ENCODE measurements at places on chromosomes 5 and 9.
A peak's percentile ranks its signal among the peaks of the same experiment; 100 is the strongest.

DNA sequence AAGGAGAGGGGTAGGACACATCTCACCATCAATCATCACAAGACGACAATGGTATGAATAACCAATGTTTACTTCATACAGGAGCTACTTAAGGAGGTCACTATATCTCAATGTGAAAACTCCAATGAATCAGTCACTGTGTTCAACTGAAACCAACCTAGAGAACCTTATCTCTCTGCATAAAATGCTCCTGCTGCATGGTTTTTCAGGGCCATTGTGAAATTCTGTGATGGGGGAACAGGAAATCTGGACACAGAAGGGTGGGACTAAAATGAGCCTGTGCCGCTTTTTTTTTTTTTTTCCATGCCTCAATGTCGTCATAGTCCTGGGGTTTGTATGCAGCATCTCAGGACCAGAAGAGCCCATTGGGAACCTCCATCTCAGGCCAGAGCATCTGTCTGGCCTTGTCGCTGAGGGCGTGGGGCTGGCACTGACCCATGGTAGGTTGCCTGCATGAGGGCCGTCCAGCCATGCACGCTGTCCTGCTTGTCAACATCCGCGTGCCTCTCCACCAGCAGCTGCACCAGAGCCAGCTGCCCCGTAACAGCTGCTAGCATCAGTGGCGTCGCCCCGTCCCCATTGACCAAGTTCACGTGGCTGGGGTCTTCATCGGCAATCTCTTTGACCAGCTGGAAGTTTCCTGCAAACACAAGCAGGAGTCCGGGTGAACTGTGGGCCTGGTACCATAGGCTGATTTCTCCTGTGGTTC, 12.7 kb downstream of the ANKS6 start:
- no peaks in the 10 kb centered on the region for H3K36me3 ChIP-seq
- no peak overlapping the region for H3K4me3 ChIP-seq
- no peak overlapping the region for H3K27ac ChIP-seq
- H3K4me1 ChIP-seq, result no peaks in the 10 kb centered on the region

GRCh38 chr9:79572608-79573411, 1.0 kb downstream of the TLE4 start:
- H3K4me3 ChIP-seq, result peak overlapping the region; percentile 82
- H3K27ac ChIP-seq, result peak overlapping the region; percentile 88
- DNase-seq, result peak; percentile 65
- no peaks in the 10 kb centered on the region for H3K27me3 ChIP-seq
- H3K4me1 ChIP-seq, result peaks cover 40% of the 10 kb centered on the region

DNA sequence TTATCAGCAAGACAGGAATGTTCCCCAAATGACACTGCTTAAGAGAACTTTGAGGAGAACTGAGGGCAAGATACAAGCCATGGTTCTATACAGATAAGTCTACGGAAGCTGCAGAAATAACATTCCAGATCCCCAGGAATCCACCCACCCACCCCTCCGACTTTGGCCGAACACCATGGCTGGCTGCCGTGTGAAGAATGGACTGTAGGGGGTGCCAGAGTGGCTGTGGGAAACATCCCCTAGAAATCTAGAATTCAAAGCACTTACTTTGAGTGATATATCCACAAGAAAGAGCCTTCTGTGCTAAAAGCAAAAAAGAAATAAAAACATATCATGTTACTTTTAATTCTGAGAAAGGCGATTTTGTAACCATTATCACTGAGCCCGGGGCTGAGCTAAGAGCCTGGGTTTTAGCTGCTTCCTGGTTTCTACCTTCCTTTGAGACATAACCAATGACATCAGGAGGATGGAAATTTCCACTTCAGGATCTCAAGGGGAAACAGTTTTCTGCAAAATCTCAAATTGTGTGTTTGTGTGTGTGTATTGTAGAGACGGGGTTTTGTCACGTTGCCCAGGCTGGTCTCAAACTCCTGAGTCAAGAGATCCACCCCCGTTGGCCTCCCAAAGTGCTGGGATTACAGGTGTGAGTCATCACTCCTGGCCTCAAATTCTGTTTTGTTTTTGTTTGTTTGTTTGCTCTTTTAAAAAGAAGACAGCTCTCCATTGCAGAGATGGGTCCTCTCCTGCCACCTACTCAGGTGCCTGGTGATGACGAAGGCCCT, 36.4 kb downstream of the GGTA1 start:
- H3K27ac ChIP-seq, result no peak overlapping the region
- peak; percentile 19 for DNase-seq
- peaks cover 54% of the 10 kb centered on the region for H3K27me3 ChIP-seq
- H3K4me3 ChIP-seq, result no peak overlapping the region

DNA sequence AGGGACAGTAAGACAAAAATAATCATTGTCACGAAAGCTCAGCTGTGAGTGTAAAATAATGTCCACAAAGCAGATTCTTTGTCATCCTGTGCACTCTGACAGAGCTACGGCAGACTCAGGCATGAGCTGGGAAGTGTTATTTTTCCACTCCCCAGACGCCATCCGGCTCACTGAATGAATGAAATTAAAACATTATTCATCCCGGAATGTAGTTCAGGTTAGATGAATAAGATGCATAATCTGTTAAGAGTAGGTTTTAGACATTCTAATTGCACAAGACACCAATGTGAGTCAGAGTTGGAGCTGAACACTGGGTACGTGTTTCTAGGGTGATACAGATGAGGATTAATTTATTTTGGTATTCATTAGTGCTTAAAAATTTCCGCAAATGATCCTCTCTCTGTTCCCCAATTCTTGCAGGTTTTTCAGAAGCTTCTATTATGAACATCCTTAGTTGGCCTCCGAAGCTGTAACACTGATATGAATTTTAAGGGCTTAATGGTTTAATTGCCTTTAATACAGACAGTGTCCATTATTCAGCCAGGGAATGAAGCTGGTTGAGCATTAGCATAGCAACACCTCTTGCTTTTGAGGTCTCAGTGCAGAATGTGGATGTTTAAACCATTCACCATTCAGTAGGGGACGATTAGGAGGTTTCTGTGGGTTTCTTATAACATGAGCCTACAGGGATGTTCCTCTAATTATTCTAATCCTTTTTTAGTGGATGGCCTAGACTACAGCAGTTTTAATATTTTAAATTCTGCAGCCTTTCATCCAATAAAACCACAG, 65.6 kb upstream of the FRRS1L start:
- H3K27me3 ChIP-seq, result peaks cover 37% of the 10 kb centered on the region
- no peaks in the 10 kb centered on the region for H3K4me1 ChIP-seq
- DNase-seq, result no peak
- no peaks in the 10 kb centered on the region for H3K36me3 ChIP-seq
- no peak overlapping the region for H3K27ac ChIP-seq

GRCh38 chr9:34823778-34824177, 113.8 kb upstream of the CCL21 start:
- DNase-seq, result no peak
- H3K4me3 ChIP-seq, result no peak overlapping the region
- H3K27me3 ChIP-seq, result peaks cover 12% of the 10 kb centered on the region
- no peak overlapping the region for H3K27ac ChIP-seq

DNA sequence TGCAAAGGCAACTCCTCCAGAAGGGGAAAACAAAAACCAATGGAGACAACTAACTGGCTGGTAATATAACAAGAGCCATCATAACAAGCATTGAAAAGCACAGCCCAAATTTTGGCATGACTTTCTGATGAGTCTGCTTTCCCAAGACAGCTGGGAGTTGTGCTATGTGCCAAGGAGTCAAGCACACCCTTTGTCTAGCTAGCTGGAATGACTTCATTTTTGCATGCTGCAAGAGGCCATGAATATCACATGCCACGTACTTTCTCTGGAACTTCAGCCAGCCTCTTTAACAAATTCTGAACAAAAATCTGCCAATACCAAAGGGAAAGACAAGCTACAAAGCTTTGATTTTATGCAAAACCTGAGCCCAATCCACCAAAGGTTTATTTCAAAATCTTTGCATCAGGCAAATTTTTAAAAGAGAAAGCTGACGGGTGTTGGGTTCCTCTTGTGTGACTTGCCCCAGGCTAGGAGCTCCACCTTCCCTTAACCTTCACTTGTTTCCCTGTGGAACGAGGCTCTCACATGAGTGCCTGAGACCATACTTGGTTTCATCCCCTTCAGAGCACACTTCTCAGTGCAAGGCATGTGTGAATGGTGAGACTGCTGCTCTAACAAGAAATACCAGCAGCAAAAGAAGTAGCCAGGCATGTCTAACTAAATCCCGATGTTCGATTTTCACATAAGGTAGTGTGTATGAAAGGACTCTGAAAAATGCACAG, 47.3 kb downstream of the S1PR3 start:
- no peaks in the 10 kb centered on the region for H3K36me3 ChIP-seq
- no peak for DNase-seq
- no peak overlapping the region for H3K4me3 ChIP-seq
- no peaks in the 10 kb centered on the region for H3K4me1 ChIP-seq

- H3K27ac ChIP-seq, result no peak overlapping the region
- H3K36me3 ChIP-seq, result no peaks in the 10 kb centered on the region
- no peak overlapping the region for H3K4me3 ChIP-seq
- no peak for DNase-seq
- no peaks in the 10 kb centered on the region for H3K27me3 ChIP-seq
Observed at GRCh38 chr9:71270554-71270953, 149.1 kb upstream of the TRPM3 start.

DNA sequence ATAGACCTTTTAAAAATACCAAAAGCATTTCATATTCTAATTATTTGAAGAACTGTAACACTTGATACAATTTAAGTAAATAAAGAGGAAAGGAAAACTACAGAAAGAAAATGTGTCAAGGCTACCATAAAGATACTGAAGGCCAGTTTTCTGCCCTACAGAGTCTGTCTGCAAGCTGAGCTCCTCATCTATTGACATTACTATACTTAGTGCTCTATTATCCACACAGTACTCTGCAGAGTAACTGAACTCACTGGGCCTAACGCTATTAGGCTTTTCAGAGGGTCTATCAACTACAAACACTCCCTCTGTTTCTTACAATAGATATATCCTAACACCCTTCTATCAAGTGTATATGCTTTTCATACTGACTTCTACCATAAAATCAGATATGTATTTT, 57.1 kb upstream of the SUSD1 start:
- H3K27ac ChIP-seq, result no peak overlapping the region
- peaks cover 8% of the 10 kb centered on the region for H3K4me1 ChIP-seq
- peaks cover 42% of the 10 kb centered on the region for H3K36me3 ChIP-seq

DNA sequence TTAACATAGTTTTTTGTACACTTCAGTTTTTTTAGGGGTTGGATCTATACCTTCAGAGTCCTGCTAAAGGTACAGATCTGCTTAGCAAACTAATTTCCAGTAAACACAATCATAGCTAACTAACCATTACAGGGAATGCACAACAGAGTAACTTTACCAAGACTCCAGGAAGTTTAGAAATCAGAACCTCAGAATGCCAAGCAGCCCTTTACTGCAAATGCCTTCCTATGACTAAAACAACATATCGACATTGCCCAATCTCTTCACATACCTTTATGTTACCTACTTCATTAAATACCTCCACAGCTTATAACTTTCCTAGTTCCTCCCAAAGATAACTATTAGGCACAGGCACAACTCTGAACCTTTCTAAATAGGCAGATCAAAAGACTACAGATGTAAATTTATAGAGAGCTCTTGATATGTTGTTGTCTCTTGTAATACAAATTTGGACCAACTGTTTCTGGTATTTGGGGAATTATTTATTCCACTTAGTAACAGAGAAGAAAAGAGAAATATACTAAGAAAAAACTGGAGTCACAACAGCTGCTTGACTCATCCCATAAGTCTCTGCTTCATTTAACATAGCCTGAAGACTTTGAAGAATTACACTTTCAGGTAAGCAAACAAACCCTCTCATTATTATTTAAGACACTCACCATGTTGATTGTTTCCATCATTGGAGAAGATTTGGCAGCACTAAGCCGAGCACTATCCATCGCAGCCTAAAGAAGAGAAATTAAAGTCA, 46.0 kb upstream of the OR2K2 start:
- peaks cover 68% of the 10 kb centered on the region for H3K36me3 ChIP-seq
- no peak overlapping the region for H3K4me3 ChIP-seq
- no peak for DNase-seq
- no peaks in the 10 kb centered on the region for H3K4me1 ChIP-seq

DNA sequence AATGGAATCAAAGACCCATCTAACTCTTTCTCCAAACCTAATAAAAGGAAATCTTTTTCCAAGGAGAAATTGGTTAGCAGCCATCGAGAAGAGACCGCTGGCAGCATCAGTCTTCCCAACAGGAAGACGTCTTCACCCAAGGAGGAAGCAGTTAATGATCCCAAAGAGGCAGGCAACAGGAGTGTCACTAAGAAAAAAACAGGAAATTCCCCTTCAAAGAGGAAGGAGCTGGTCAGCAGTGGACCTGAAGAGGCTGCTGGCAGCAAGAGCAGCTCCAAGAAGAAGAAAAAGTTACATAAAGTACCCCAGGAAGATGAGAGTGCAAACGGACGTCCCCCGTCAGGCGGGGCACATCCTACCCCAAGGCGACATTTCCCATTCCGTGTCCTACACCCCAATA, 143.7 kb downstream of the ELAVL2 start:
- H3K27ac ChIP-seq, result no peak overlapping the region
- DNase-seq, result no peak
- H3K4me3 ChIP-seq, result no peak overlapping the region
- no peaks in the 10 kb centered on the region for H3K27me3 ChIP-seq
- H3K36me3 ChIP-seq, result no peaks in the 10 kb centered on the region

DNA sequence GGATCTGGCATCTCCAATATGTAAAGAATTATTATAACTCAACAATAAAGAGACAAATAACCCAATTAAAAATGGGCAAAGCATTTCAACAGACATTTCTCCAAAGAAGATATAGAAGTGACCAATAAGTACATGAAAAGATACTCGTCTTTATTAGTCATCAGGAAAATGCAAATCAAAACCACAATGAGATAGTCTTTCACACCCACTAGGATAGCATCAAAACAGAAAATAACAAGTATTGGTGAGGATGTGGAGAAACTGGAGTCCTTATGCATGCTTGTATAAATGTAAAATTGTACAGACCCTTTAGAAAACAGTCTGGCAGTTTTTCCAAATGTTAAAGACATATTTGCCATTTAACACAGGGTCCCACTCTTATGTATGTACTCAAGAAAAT, 39.1 kb upstream of the ITGA1 start:
- no peak overlapping the region for H3K27ac ChIP-seq
- peaks cover 7% of the 10 kb centered on the region for H3K36me3 ChIP-seq
- H3K4me3 ChIP-seq, result no peak overlapping the region
- peaks cover 7% of the 10 kb centered on the region for H3K27me3 ChIP-seq
- peaks cover 45% of the 10 kb centered on the region for H3K4me1 ChIP-seq

GRCh38 chr5:53343187-53343586, 137.2 kb upstream of the FST start:
- DNase-seq, result no peak
- no peaks in the 10 kb centered on the region for H3K36me3 ChIP-seq
- H3K27me3 ChIP-seq, result no peaks in the 10 kb centered on the region
- H3K4me1 ChIP-seq, result no peaks in the 10 kb centered on the region

- H3K27me3 ChIP-seq, result no peaks in the 10 kb centered on the region
- H3K36me3 ChIP-seq, result no peaks in the 10 kb centered on the region
- H3K4me3 ChIP-seq, result no peak overlapping the region
Observed at GRCh38 chr9:2916382-2916985, 72.6 kb upstream of the PUM3 start.

GRCh38 chr9:105967797-105968196, 273.5 kb downstream of the TMEM38B start:
- no peak overlapping the region for H3K27ac ChIP-seq
- no peak for DNase-seq
- H3K36me3 ChIP-seq, result no peaks in the 10 kb centered on the region
- H3K27me3 ChIP-seq, result no peaks in the 10 kb centered on the region
